ENCODE measurements at places on chromosomes 12 and 14.
A peak's percentile ranks its signal among the peaks of the same experiment; 100 is the strongest.

DNA sequence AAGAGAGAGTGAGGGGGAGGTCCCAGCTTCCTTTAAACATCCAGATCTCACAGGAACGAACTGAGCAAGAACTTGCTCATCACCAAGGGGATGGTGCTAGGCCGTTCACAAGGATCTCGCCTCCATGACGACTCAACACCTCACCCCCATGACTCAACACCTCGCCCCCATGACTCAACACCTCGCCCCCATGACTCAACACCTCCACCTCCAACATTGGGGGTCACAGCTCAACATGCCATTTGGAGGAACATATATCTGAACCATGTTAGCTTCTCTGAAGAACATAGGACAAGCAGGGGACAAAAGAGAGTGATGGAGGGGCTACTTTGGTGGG is 66.0 kb upstream of the LHX5 start:
- DNase-seq = no peak

GRCh38 chr12:75823475-75823874 is 208.1 kb downstream of the PHLDA1 start:
- DNase-seq = no peak

GRCh38 chr12:76383988-76384387 is 35.8 kb upstream of the BBS10 start:
- no peak for DNase-seq

DNA sequence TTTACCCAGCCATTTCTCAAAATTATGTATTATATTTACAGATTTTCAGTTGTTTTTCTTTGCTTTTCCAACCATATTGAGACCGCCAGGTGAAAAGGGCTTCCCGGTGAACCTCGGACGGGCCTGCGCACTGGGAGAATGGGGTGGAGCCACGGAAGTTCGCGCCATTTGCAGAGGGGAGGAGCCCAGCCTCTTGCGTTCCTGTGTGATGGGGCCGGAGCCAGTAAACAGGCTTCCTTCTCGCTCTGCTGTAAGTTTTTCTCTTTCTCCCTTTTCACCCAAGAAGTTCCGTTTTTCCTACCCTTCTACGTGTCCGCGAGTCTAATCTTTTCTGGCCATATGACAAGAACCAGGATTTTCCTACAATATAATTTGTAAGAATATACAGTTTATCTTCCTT is 1108.8 kb upstream of the SEL1L start:
- DNase-seq = no peak

DNA sequence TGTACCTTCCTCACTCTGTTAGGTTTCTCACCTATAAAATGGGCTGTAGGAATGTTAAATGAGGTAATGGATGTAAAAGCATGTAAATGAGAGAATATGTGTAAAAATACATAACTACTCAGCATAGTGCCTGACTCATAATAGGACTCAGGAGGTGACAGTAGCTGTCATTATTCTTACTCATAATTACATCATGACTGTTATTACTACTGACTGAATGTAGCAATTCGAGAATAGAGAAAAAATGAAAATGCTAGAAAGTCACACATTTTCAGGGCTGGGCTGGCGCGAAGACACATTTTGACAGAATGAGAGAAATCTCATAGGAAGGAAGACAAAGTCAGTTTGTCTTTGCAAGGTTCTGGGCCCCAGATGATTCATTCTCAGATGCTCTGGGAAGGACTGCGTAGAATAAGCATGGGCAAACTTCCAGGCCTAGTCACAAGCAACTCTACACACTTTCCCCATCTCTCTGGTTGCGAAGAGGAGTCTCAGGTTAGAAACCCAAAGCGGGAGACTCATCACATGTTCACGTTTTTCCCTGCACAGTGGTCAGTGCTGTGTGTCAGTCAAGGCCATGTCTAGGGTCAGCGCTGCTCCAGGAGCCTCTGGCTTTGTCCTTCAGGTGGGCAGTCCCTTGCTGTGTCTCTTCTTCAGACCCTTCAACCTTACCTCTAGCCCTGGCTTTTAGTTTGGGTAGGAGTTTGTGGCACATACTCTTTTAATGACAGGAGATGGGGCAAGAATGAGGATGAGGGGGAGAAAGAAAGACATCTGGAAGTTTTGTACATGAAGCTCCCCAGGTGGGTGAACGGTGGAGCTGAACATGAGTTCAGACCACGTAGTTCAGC is 8.4 kb downstream of the GPRC5A start:
- peak; percentile 73 for DNase-seq

- DNase-seq = no peak
Observed at GRCh38 chr12:63416788-63417187, 251.5 kb downstream of the DPY19L2 start.

Measured in brain pericyte (primary cell).